Neuronal stem cell (in vitro differentiated cells): ENCODE measurements at places on chromosomes 2 and 18.

- DNase-seq: no peak
These were observed 13.8 kb downstream of the FOSL2 start for GRCh38 chr2:28406276-28407096.

DNA sequence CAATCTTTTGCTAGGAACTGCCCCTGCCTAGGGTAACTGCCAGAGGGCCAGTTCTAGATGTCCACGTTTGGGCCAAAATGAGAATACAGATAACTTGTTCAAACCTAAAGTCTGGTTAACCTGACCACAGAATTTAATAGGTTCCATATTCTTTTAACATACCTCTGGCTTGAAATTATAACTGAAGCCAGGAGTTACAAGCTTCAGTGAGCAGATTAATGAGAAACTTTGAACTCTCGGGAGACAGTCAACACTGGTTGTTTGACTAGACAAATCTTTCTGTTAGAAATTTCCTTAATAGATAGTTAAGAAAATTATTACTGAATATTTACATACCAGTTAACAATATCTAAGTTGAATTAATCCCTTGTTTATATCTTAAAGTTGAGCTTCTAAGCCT lies 110.0 kb upstream of the KLF7 start:
- no peak for DNase-seq

DNA sequence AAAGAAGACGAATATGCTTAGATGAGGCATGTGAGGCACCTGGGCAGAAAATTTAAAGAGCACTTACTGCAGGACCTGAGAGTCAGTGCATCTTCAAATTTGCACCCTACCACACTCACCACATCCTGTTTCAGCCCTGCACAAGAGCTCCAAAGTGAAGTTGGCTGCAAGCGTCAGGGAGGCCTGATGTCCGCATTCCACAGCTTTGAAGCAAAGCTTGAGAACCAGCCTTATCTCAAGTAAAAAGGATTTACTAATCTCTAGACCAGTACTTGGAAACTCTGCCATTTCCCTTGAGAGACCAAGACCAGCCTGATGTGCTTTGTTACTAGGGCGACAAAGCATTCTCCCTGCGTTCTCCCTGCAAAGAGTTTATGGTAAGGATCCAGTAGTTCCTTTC lies 3.4 kb upstream of the ASNSD1 start:
- no peak for DNase-seq

GRCh38 chr2:54966837-54967236 lies 83.4 kb downstream of the RTN4 start:
- DNase-seq: no peak

GRCh38 chr2:50952596-50952995 lies 79.3 kb downstream of the NRXN1 start:
- DNase-seq: no peak

DNA sequence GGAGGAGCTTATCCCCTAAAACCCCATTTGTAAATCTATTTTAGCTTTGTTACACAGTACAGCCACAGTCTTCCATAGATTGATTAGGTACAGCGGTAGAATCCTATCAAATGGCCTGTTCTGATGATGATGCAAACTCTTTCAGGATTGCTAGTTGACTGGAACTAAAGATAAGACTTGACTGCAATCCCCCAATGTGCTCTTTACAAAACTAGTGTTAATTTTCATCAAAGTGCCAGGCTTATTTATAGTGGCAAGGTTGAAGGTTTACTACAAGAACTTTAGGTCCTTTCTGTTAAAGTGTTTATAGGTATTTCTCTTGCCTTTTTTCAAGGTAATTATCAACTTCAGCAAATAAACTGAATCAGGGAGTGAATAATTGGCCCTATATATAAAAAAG lies 9.0 kb upstream of the OTX1 start:
- no peak for DNase-seq

GRCh38 chr2:214156971-214157370 lies 253.9 kb upstream of the VWC2L start:
- no peak for DNase-seq

GRCh38 chr2:120607996-120608395 lies 127.7 kb upstream of the GLI2 start:
- no peak for DNase-seq

DNA sequence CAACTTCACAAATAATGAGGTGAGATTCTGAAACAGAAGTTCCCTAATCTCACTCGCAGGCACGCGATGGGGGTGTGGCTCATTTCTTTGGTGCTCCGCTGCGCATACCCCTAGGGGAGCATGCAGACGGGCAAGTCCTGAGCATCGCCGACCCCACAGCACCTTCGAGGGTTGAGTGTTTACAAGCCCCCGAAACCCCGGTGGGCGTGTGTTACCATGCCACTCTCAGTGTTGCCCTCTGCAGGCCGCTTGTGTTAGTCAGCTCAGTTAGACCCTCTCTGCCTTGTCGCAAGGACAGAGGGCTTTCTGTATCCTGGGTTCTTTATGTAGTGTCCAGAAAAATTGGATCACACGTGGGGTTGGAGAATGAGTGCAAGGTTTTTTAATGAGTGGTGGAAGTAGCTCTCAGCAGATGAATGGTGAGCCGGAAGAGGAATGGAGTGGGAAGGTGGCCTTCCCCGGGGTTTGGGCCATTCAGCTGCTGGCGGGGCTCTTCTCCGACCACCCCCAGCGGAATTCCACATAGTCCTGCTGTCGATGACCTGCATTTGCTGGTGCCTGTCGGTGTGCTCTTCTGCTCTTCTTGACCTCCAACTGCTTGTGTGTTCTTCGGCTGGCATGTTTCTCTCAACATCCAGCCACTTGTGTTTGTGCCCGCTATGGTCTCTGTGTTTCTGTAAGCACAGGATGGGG lies 191.3 kb downstream of the RPRM start:
- DNase-seq: peak; percentile 46

- no peak for DNase-seq
These were observed 129.4 kb upstream of the MAPRE2 start for GRCh38 chr18:34911661-34912384.

DNA sequence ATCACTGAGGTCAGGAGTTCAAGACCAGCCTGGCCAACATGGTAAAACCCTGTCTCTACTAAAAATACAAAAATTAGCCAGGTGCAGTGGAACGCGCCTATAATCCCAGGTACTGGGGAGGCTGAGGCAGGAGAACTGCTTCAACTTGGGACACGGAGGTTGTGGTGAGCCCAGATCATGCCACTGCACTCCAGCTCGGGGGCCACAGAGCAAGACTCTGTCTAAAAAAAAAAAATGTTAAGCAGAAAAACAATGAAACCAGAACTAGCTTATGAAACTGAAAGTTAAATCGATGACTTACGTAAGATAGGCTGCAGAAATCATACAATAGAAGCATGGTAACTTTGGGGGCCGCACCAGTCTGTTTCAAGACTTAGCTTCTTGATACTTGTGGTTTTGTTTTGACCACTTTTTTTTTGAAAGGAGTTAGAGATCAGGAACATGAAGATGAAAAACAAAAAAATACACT lies 6.2 kb upstream of the GPR155 start:
- no peak for DNase-seq

GRCh38 chr2:230643576-230644291 lies 68.9 kb upstream of the CAB39 start:
- DNase-seq: no peak

- DNase-seq: no peak
These were observed 32.2 kb downstream of the GPR39 start for GRCh38 chr2:132448771-132449170.

- DNase-seq: no peak
These were observed 77.1 kb upstream of the CDC42EP3 start for GRCh38 chr2:37748541-37748940.

DNA sequence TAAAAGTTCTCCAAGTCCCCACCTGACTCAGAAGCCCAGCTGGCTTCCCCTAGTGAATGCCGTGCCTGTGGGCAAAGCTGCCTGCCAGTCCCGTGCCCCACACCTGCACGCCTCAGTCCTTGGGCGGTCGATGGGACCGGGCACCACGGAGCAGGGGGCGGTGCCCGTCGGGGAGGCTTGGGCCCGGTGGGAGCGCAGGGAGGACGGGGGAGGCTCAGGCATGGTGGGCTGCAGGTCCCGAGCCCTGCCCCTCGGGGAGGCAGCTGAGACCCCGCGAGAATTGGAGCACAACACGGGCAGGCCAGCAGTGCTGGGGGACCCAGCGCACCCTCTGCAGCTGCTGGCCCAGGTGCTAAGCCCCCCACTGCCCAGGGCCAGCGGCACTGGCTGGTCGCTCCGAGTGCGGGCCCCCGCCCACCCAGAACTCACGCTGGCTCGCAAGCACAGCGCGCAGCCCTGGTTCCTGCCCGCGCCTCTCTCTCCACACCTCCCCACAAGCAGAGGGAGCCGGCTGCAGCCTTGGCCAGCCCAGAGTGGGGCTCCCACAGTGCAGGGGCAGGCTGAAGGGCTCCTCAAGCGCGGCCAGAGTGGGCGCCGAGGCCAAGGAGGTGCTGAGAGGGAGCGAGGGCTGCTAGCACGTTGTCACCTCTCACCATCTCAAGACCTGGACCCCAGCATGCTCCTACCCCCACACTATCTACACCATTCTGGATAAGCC lies 215.5 kb downstream of the TNS1 start:
- DNase-seq: no peak

- peak; percentile 4 for DNase-seq
These were observed 729 bp upstream of the REL start for GRCh38 chr2:60880643-60881046.

GRCh38 chr2:156189584-156189983 lies 142.9 kb downstream of the NR4A2 start:
- no peak for DNase-seq

DNA sequence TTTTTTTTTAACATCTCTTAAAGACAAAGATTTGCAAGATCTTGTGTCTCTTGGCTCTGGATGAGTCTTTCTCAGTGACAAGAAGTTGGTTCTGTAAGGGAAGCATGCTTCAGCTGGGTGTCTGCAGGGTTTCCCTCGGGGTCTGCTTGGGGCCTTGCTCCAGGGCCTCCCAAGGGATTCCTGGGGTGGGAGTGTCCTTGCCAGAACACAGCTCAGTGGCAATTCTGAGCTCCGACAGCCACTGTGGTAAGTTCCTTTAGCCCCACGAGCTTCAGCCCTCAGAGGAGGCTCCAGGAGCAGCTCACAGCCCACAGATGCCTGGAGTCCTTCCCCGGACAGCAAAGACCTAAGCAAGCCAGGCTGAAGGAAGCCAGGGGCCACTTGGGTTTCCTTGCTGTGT lies 52.4 kb downstream of the EMX1 start:
- DNase-seq: no peak
